ENCODE measurements at places on chromosomes 5 and 9. TPM values are rescaled to one million over a fixed set of nuclear protein-coding genes. Genes with fewer than 3 reads are reported as not detected.

DNA sequence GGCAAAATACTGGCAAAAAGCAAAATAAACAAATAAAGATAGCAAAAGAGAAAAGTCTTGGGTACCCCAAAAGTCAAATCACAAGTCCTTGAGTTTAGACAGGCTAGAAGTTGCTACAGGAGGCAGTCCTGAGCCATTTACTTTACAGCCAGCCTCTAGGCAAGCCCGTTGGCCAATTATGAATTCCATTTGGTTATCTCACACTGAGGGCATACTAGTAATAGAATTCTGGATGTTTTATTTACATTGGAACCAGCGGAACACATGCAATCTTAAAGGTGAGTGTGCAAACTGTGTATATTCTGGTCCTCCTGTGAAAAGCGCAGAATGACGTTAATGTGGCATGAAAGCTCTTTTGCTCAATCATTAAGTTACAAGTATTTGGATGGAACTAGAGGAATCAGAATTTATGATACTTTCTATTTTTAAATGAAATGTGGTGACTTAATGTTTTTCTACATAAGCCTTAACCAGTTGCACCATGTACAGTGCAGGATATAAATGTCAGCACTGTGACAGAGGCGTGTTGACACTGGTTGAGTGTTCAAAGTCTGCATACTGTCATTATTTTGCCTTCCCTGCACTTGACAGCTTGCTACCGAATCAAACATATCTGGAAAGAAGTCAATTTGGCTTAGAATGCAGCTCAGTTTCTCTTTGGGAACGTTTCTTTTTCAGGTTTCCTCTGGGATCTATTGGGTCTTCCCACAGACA, 7.9 kb downstream of the GDNF start:
- no peak for DNase-seq

DNA sequence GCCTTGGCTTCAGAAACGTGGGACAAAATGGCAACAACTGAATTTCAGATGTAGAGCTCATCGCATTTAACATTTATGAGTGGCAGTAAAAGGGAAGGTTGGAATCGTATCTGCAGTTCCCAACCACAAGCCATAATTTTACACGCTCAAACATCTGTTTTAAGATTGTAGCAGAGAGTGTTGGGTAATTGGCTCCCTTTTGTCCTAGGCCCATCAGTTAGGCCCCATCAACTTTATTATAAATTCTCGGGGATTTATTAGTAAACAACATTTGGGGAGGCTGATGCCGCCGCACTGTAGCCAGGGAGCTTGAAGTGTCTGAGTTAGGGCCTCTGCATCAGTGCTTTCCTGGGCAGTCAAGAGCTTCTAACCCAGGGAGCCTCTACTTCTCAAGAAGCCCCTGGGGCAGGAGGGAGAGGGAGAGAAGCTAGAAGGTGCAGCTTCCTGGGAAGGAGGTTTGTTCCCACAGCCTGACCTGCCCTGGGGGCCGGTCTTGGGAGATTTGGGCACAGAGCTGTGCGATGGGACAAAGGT, 66.2 kb downstream of the HSPA4 start:
- DNase-seq = no peak

DNA sequence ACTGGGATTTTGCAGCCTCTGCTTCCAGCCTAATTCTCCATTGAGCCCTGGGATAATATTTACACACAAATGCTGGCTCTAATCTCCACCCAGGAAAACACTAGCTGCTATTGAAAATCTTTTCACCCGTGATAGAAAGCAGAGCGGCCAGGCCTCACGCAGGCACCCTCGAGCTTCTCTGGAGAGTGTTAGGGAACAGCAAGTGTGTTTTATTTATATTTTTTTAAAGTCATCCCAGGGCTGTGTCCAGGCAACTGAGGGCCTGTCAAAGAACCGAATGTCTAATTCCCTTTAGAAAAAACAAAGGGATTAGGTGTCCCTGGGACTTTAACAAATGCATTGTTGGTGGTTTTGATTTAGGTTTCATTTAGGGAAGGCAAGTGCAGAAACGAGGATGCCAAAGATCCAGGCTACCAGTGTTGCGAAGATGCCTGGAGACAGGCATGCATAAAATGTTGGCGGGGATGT, 51.2 kb upstream of the SPRY4 start:
- DNase-seq = no peak

DNA sequence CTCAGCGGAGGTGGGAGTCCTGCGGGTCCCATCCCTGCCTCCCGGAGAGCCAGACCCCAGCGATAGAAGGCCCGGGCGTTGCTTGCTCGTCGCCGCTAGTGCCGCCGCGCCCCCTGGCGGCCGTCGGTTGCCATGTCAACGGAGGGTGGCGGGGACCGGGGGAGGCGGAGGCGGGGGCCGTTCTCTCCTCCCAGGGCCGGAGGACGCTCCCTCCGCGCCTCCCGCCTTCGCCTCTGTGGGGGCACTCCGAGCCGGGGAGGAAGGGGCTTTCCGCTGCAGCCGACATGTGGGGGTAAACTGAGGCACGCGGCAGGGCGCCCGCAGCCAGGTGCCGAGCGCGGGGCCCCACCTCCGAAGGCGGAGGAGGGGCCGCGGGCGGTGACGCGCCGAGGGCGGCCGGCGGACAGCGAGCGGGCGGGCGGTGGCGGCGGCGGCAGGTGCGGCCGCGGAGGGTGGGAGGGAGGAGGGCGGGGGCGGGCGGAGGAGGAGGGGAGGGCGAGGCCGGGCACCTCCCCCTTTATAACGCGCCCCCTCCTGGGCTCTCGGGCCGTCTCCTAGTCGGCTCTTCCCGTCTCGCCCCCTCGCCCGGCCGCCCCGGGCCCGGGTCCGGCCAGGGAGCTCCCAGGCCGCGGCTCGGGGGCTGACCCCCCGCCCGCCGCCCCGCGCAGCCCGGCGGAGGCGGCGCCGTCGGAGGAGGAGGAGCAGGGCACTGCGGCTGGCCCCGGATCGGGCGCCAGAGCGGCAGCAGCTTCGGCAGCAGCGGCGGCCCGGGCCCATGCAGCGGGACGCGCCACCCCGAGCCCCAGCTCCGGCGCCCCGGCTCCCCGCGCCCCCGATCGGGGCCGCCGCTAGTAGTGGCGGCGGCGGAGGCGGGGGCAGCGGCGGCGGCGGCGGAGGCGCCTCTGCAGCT, 556 bp upstream of the CDK9 start:
- DNase-seq = peak; percentile 90

- no peak for DNase-seq
These were observed 256.3 kb upstream of the TRIM32 start for GRCh38 chr9:116430849-116431248.

FOXD1 gene
- total RNA-seq = 7.9 TPM

DNA sequence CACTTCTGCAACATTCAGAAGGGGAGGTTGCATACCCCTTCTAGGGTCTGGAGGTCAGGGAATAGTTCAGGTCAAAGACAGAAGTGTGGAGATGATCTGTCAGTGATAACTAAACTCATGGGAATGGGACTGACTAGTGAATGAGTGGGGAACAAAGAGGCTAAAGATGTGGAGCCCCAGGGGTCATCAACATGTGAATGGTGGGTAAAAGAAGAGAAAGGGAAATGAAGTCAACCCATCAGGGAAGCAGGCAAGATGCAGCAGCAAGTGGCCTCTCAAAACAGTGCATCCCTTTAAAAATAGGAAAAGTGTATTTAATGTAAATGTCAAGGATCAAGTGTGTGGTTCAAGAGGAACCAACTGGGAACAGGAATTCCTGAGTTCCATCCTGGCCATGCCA, 69.9 kb downstream of the PLPPR1 start:
- DNase-seq = no peak
